ENCODE measurements at places on chromosomes 1 and 21.

- DNase-seq = no peak
Observed at GRCh38 chr1:193890935-193891334, 704.5 kb upstream of the B3GALT2 start.

- no peak for DNase-seq
Observed at GRCh38 chr1:3506943-3507342, 52.5 kb downstream of the ARHGEF16 start.

GRCh38 chr1:34865981-34866761 lies 6.6 kb upstream of the SMIM12 start:
- no peak for DNase-seq

GRCh38 chr1:57421806-57422205 lies 2.1 kb downstream of the DAB1 start:
- no peak for DNase-seq

GRCh38 chr21:17780539-17780938 lies 38.6 kb downstream of the C21orf91 start:
- DNase-seq = no peak

GRCh38 chr1:56450004-56450666 lies 129.2 kb downstream of the PLPP3 start:
- DNase-seq = no peak

All from RKO (cell line).